M059J (cell line): ENCODE measurements at places on chromosomes 2 and 18.

DNA sequence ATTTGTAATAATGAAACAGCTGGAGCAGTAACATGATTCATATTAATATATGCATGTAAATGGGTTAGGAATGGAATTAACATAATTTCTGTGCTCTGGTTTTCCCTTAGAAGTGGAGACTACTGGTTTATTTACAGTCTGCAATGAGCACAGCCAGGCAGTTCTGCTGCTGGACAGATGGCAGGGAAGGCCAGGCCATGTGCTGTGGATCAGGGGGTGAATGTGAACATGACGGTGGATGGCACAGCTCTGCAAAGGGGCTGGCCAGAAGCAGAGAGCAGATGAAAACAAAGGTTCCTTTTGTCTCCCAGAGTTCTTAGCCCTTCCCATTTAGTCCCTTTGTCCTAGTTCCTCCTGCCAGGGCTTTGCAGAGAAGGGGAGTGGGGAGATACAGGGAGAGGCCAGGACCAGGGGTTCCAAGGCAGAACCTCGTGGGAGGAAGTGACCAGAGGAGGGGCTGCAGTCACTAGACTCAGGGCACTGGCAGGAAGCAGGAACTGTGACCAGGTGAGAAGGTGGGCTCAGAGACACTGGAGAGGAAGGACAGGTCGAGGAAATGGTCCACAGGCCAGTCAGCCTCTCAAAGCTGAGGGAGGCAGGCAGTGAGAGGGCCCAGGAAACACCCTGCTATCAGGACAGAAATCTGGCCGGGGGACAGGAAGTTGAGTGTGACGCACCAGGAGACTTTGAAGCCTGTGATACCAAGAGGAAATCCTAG is 112.9 kb upstream of the ATP8B1 start:
- peak; percentile 42 for DNase-seq

DNA sequence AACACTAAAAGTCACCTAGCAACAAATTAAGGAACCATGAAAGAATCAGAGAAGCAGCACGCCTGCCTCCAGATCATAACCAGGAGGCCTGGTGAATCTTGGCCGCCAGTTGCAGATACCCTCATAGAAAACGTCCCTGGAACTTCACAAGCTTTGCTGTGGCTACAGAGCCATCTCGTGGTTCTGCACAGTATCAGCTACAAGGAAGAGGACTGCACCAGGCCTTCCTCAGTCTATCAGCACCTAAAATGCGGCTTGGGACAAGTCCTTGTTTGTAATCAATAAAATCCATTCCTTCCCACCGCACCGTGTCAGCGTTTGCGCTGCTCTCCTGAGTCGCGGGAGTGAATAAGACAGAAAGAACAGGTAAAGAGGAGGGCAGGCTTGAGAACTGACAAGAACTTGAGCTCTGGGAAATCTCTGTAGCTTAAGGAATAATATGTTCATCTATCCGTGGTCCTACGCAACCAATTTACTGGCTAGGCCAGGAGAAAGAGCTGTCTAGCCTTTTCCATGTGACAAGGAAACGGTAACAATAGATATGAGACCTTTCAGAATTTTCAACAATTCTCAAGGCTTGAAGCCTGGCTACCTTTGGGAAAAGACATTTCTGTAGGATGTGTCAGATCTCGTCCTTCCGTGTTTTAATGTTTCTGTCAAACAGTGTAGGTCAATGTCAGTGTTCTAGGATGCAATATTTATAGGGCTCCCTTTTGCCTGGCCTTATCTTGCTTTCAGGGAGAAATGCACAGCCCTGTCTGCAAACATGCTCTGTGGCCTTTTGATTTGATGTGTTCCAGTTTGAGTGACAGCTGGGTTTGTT is 128.5 kb upstream of the RAB12 start:
- DNase-seq, result peak; percentile 59

GRCh38 chr2:30770816-30771576 is 36.2 kb downstream of the CAPN13 start:
- DNase-seq, result no peak

GRCh38 chr2:150679456-150680120 is 192.1 kb upstream of the RND3 start:
- DNase-seq, result peak; percentile 80

- peak; percentile 73 for DNase-seq
Measured at GRCh38 chr18:49177812-49178211, 227.0 kb upstream of the SMAD7 start.

DNA sequence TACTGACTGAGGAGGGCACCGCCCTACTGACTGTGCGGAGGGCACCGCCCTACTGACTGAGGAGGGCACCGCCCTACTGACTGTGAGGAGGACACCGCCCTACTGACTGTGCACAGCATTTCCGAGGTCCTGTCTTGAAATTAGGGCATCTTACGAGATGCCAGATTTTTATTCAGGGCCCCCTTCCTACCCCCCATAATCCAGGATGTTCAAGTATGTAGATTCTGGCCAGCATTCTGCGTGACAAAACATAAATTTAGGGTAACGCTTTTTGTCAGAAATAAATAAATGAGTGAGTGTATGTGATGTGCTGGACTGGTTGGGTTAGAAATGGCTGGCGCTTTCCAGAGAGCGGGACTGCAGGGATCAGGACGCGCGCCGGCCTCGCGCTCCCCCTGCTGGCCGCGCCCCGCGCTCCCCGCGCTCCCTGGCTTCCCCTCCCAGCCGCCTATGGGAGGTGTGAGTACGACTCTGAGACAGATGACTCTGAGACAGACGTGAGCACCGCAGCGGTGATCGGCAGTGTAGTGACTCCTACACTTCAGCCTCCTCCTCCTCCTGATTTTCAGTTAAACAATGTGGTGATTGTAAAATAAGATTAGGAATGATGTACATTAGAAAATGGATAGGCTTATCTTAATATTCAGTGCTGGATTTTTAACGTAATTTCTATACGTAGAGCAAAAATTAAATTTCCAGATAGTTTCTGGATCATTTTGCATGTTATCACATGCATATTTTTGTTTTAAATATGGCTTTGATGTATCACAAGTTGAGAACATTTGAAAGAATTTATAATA is 149.2 kb upstream of the NFATC1 start:
- peak; percentile 73 for DNase-seq

- no peak for DNase-seq
Measured at GRCh38 chr2:228103379-228103778, 78.1 kb downstream of the SPHKAP start.

DNA sequence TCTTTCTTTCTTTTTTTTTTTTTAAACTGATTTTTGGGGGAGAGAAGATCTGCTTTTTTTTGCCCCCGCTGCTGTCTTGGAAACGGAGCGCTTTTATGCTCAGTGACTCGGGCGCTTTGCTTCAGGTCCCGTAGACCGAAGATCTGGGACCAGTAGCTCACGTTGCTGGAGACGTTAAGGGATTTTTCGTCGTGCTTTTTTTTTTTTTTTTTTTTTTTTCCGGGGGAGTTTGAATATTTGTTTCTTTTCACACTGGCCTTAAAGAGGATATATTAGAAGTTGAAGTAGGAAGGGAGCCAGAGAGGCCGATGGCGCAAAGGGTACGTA is 587 bp downstream of the MEIS1 start:
- peak; percentile 38 for DNase-seq

GRCh38 chr2:63537306-63537705 is 51.0 kb downstream of the WDPCP start:
- peak; percentile 58 for DNase-seq

- no peak for DNase-seq
Measured at GRCh38 chr2:105755895-105756294, 11.2 kb downstream of the NCK2 start.

GRCh38 chr2:144441711-144442141 is 78.2 kb downstream of the ZEB2 start:
- no peak for DNase-seq

- DNase-seq, result no peak
Measured at GRCh38 chr18:9874728-9875127, 11.0 kb upstream of the TXNDC2 start.

- no peak for DNase-seq
Measured at GRCh38 chr2:169422120-169422519, 57.2 kb upstream of the BBS5 start.

- peak; percentile 30 for DNase-seq
Measured at GRCh38 chr2:217045700-217046475, 186.0 kb upstream of the TNP1 start.

DNA sequence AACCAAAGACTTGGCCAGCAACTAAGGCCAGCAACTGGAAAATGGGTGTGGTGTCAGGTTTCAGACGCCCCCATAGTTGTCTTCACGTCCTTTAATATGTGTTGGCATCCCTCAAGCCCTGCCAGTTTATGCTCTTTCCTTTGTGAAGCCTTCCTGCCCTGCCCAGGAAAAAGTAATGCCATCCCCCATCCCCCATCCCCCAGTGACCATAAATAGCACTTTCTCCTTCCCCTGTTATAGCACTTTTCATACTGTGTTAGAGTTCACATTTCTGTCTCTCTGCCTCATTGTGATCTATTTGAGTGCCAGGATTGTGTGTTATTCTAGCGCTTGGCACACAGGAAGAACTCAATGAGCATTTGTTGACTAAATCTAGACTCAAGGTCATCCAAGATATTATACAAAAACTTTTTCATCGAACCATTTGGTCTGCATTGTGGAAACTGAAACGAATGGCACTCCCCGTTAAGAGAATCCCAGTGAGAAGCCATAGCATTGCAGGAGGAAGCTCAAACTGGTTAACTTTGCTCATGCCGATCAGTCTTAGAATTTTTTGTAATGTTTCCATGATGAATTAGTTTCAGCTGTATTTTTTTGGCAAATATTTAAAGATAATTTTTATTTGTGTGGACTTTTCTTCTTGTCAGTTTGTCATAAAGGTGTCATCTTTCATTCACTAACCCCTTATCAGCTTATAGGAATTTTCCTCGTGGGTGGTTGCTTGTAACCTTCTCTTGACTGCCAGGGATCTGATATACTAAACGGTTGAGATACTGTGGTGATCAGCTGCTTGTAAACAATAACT is 15.7 kb downstream of the CRIM1 start:
- DNase-seq, result peak; percentile 73

- DNase-seq, result peak; percentile 83
Measured at GRCh38 chr2:216695401-216695821, at the start of gene IGFBP5. TSS of gene IGFBP5 (minus strand) at chr2:216695549. CDS start at chr2:216694775, 774 bp downstream.

DNA sequence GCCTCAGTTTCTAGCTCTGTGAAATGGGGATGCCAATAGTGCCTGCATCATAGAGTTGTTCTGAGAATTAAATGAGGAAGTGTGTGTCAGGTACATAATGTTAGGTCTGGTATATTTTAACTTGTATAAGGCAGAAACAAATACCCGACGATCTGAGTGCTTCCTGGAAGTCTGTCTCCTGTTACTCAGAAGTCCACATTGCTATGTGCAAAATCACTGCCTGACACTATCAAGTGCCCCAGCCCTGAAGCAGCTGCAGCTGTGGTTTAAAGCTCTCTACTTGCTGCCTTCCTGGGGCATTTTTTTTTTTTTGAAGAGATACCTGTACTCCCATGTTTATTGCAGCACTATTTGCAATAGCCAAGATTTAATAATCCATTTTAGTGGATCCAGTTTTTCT is 125.3 kb downstream of the SLC4A3 start:
- DNase-seq, result no peak

DNA sequence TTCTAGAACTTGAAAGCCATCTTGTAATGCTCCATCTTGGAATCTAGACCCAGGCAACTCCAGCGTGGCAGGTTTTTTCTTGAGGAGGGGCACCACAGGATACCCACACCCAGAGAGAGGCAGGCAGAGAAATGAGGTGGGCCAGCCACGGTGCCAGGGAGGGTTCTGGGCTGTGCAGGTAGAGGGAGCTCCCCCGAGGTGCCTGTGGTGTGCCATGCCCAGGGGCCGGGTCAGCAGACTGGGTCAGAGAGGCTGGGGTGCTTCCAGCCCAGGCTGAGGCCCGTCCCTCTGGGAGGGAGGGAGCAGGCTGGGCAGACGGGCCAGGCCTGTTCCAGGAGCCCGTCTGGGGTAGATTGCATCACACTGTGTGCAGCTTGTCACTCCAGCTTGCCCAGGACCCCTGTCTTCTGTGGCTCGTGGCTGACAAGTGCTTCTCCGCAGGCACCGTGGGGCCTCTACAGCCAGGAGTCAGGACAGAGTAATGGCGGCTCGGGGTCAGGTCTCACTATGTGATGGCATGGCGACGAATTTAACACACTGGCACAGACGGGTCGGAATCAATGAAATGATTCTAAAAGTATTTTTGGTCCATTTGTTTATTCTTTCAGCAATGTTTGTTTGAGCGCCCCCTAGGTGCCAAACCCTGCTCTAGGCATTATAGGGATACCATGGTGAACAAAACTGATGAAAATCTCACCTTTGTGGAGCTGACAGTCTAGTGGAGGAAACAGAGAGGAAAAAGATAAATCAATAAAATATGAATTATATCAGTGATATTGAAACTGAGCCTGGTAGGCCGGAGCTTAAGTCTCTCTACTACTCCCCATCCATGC is 144.0 kb downstream of the ACOXL start:
- DNase-seq, result no peak

DNA sequence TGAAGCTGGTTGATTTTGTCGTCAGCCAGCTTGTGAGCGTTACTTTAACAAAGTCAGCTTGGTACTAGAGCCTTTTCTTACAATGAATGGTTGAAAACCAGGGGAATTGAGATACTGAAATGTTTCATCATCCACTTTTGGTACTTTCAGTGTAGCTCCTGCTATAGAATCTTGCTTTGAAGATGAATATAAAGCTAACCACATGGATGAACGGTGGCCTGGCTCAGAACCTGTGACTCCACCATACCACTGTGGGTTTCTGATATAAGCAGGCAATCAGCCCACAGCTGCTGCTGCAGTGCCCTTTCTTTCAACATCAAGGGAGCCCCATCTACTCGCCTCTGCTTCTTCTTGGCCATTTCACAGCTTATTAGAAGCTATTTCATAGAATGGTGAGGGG is 53.2 kb upstream of the GPR45 start:
- no peak for DNase-seq

GRCh38 chr2:16726147-16726546 is 60.5 kb upstream of the CYRIA start:
- no peak for DNase-seq

- DNase-seq, result no peak
Measured at GRCh38 chr2:68244456-68244855, 7.9 kb downstream of the PPP3R1 start.

DNA sequence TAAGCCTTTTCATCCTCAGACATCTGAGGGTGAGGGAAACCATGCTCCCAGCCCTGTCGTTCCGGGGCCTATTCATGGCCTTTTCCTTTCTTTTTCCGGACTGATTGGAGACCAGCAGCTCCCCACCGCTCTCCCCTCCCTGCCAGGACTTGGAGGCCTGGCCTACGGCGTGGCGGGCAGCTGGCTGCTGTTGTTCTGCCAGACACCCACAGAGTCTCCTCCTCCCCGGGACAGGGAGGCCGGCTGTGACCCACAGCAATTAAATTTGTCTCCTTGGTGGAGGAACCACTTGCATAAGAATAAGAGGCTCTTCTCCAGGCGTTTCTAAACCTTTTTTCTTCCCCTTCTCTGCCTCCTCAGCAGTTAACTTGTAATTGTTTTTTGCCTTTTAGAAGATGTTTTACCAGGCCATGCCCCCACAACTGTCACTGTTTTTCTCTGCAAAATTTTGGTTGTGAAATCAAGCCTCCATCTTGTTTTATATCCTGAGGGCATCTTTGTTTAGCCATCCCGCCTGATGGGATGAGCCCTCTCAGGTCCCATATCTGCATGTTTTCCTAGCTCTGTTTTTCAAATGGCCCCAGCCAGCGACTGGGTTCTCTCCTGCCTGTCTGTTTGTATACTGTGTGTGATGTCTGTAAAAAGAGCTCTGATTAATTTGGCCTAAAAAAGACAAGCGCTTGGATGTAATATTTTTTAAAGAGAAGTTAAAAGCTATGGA is 1060.0 kb upstream of the DDX18 start:
- no peak for DNase-seq

GRCh38 chr2:32220445-32220844 is 44.2 kb downstream of the NLRC4 start:
- DNase-seq, result no peak
